ENCODE measurements at places on chromosomes 11 and 22. TPM values are rescaled to one million over a fixed set of nuclear protein-coding genes. Genes with fewer than 3 reads are reported as not detected.

GGT1 gene
- total RNA-seq, result 90.5 TPM

MB gene
- total RNA-seq, result not detected

OPCML gene
- total RNA-seq, result not detected

KIF18A gene
- total RNA-seq, result 21.4 TPM

CFAP300 gene
- total RNA-seq, result not detected

C11orf21 gene
- 0.67 TPM for total RNA-seq

TSSK2 gene
- total RNA-seq, result not detected

FXYD2 gene
- total RNA-seq, result 22.9 TPM

DNA sequence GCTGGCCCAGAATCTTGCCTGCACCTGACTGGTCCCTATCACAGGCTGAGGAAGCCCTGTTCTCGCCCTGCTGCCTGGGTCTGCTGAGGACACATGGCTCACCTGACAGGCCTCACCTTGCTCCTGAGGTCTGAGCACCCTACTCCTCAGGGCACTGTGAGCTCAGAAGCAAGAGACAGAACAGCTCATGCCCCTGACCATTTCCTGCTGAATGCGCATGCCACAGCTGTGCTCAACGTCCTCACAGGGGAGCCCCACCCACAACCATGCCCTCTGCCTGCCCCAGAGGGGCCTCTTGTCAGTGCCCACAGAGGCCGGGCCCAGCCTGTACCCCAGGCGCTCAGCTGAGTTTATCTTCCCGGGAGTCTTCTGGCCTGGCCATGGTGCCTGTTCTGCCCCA is 2.8 kb upstream of the TSPO start:
- no peaks in the 10 kb centered on the region for H3K36me3 ChIP-seq
- H3K27me3 ChIP-seq, result no peaks in the 10 kb centered on the region
- H3K4me1 ChIP-seq, result peaks cover 6% of the 10 kb centered on the region
- no peak overlapping the region for H3K27ac ChIP-seq
- DNase-seq, result no peak

DNA sequence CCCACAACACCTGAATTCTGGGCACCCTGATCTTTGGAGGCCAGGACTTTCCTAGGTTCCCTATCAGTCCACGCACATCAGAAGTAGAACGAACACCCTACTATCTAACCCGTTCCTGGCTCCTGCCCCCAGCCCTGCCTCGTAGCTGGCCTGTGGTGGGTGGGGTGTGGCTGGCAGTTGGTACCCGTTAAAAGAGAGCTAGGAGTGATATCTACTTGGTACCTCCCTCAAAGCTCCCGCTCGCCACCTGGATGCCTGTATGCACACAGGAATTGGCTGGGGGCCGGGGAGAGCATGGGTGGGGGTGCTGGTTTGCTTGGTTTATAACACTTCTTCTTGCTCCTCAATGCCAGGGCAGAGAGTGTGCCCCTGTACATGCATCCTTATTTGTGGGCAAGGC is 14.0 kb upstream of the NECTIN1 start:
- no peak for DNase-seq
- H3K4me1 ChIP-seq, result no peaks in the 10 kb centered on the region
- H3K4me3 ChIP-seq, result no peak overlapping the region
- H3K27me3 ChIP-seq, result no peaks in the 10 kb centered on the region
- no peak overlapping the region for H3K27ac ChIP-seq

GRCh38 chr22:35552196-35552842 is 11.7 kb downstream of the RASD2 start:
- no peak overlapping the region for H3K4me3 ChIP-seq
- DNase-seq, result peak; percentile 57
- H3K4me1 ChIP-seq, result peaks cover 7% of the 10 kb centered on the region
- H3K27ac ChIP-seq, result no peak overlapping the region
- no peaks in the 10 kb centered on the region for H3K36me3 ChIP-seq
- no peaks in the 10 kb centered on the region for H3K27me3 ChIP-seq

- H3K27ac ChIP-seq, result no peak overlapping the region
- H3K36me3 ChIP-seq, result peaks cover 75% of the 10 kb centered on the region
- H3K4me1 ChIP-seq, result no peaks in the 10 kb centered on the region
- no peak for DNase-seq
- no peaks in the 10 kb centered on the region for H3K27me3 ChIP-seq
These were observed 12.1 kb downstream of the RNH1 start for GRCh38 chr11:494761-495536.

DNA sequence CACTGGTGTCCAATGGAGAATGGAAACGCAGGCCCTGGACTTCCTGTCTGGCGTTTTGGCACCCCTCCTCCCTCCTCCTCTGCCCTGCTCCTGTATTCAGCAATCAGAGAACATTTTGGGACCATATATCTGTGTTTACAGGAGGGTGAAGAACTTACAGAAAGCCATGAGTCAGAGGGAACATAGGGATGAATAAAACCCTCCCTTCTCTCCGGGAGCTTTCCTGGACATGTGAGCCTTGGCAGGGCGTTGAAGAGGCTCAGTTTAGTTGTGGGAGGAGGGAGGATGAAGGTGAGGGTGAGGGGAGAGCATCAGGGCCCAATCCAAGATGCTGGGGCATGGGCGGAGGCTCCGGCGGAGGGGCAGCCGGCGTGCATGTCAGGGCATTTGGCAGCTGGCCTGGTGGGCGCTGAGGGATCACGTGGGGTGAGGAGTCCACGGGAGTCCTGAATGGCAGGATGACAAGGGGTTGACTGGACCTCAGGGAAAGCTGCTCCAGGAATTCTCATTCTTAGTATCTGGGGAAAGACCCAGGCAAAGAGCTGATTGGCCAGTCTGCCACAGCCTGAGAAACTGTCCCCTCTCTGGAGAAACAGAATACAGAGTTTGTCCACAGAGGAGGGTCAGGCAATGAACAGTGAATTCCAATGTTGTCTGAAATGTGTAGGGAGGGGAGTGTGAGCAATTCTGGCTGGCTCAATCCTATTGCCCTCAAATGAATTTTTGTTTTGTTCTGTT is 28.9 kb downstream of the MICAL2 start:
- no peak for DNase-seq
- H3K36me3 ChIP-seq, result no peaks in the 10 kb centered on the region
- H3K27ac ChIP-seq, result no peak overlapping the region
- H3K4me3 ChIP-seq, result no peak overlapping the region
- no peaks in the 10 kb centered on the region for H3K4me1 ChIP-seq
- no peaks in the 10 kb centered on the region for H3K27me3 ChIP-seq

GRCh38 chr11:76164081-76164480 is 42.2 kb downstream of the WNT11 start:
- H3K4me1 ChIP-seq, result no peaks in the 10 kb centered on the region
- DNase-seq, result no peak
- no peaks in the 10 kb centered on the region for H3K36me3 ChIP-seq
- H3K27me3 ChIP-seq, result no peaks in the 10 kb centered on the region
- no peak overlapping the region for H3K4me3 ChIP-seq
- H3K27ac ChIP-seq, result no peak overlapping the region

- H3K4me3 ChIP-seq, result no peak overlapping the region
- no peaks in the 10 kb centered on the region for H3K27me3 ChIP-seq
- no peaks in the 10 kb centered on the region for H3K36me3 ChIP-seq
- peaks cover 6% of the 10 kb centered on the region for H3K4me1 ChIP-seq
These were observed 8.3 kb downstream of the FXYD2 start for GRCh38 chr11:117816151-117816741.

- H3K36me3 ChIP-seq, result no peaks in the 10 kb centered on the region
- H3K27ac ChIP-seq, result no peak overlapping the region
- DNase-seq, result no peak
- H3K4me1 ChIP-seq, result no peaks in the 10 kb centered on the region
- H3K27me3 ChIP-seq, result no peaks in the 10 kb centered on the region
These were observed 16.6 kb downstream of the OR10D3 start for GRCh38 chr11:124199702-124200101.
